Esophagus squamous epithelium (tissue), 5 donors: ENCODE measurements at places on chromosomes 6 and 20. TPM values are rescaled to one million over a fixed set of nuclear protein-coding genes. Genes with fewer than 3 reads are reported as not detected.

- no peak for DNase-seq
Observed at GRCh38 chr20:2132461-2132901, 30.9 kb downstream of the STK35 start.

DNA sequence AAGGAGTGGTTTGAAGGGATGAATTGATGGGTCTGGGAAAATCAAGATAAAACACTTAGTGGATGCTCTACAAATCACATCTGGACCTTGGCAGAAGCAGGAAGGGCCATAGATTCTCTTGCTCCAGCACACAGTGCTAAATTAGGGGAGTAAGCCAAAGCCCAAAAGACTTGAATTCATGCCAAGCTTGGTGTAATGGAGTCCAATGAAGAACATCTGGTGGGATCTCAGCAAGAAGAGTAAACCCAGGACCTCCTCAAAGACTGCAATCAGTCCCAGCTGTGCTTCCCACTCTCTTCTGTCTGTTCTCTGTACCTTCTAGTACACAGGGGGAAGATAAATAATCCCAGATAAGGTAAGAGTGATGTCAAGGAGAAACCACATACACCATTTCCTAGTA is 683.4 kb downstream of the RNF144B start:
- DNase-seq, result no peak

- DNase-seq, result no peak
Observed at GRCh38 chr6:108966251-108966650, 118.0 kb downstream of the ARMC2 start.

DNA sequence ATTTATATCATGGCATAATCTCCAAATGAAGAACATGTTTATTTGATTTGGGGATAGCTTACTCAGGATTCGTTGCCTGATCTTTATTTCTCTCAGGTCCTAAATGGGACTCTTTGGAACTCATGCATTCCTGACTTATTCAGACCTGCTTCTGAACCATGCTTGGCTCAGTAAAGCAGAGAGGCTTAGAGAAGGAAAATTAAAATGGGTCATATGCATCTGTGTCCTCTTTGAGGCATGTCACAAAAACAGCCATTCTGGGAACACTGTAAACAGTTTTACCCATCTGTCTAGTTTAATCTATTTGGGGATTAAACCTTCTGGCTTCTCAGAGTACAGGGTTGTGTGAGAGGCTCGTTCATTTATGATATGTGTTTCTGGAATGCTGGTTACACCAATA is 1017.3 kb downstream of the KIF16B start:
- no peak for DNase-seq

DNA sequence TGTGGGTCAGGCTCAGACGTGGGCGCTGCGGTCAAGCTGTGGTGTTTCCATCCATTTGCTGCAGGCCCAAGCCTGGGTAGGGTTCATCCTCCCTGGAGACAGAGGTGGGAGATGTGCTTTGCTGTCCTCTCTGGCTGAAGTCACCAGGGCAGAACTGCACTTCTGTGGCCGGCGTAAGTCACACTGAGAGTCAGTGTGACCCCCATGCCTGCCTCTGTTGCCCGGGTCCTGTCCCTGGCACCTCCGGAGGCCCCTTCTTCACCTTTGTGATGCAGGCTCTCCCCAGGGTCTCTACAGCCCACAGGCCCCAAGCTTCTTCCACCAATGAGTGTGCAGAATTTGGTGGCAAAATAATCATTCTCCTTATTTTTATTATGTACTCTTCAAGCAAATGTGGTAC is 53.8 kb upstream of the DACT2 start:
- no peak for DNase-seq

DNA sequence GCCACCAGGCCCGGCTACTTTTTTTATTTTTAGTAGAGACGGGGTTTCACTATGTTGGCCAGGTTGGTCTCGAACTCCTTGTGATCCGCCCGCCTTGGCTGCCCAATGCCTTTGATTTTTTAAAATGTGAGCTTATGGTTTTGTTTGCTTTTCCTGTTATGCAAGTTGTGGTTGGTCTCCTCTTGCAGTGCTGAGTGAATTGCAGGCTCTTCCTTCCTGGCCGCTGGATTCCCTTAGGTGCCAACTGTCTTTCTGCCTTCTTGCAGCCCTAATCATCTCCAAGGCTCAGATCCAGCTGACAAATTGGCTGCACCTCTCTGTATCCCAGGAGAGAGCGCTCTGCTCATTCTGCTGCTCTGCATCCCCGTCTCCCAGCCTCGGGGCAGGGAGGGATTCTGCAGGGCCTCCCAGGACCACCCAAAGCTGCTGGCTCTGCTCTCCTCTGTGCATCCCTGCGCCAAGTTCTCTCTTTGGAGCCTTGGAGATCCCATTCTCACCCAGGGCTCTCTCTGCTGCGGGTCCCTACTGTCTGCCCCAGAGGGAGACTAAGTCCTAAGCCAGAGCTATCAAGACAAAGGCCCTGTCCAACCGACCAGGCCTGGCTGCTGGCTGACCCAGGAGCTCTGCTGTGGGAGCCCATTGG is 14.1 kb upstream of the EMILIN3 start:
- DNase-seq, result no peak

DNA sequence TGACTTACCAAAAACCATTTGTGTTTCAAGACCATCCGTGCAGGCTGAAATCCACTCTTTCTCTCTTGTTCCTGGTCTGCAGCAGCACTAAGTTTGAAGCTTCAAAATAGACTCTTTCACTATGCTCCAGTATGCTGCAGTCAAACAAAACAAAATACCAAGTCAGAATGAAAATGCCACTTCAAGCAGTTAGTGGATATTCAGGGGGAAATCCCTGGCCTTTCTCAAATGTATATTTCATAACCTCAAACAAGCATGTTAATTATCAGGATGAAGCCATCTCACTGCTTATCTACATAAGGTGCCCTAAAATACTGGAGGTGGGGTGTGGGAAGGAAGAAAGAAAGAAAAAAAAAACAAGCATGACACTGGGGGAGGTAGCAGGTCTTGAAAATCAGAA is 103.5 kb downstream of the ATXN1 start:
- no peak for DNase-seq

- DNase-seq, result no peak
Observed at GRCh38 chr6:138182939-138183789, 21.4 kb downstream of the ARFGEF3 start.

GRCh38 chr20:14142964-14143627 is 147.8 kb downstream of the MACROD2 start:
- no peak for DNase-seq

DNA sequence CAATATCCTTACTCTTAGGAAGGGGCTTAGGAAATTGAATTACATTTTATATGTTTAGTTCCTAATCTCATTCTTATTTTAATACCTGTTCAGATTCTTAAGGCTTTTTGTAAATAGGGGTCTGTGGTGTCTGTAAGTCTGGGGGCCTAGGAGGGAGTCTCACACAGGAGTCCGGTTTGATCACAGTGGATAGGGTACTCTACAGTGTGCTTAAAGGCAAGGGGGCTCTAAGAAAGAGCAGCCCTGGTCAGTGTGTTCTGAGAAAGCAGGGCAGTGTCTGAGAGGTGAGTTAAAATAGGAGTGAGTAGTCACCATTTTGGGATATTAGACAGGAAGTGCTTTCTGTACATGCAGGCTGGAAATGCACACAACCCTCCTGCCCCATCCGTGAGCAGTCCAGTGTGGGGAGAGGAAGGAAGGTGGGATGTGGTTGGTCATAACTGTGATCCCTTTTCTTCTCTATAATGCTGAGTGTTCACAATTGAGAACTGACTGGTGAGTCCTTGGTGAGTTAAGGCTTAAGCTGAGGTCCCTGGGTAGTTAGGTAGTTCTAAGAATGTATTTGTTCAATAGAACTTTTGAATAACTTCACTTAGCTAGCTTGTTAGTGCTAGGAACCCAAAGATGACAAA is 50.0 kb downstream of the CDKAL1 start:
- no peak for DNase-seq

DNA sequence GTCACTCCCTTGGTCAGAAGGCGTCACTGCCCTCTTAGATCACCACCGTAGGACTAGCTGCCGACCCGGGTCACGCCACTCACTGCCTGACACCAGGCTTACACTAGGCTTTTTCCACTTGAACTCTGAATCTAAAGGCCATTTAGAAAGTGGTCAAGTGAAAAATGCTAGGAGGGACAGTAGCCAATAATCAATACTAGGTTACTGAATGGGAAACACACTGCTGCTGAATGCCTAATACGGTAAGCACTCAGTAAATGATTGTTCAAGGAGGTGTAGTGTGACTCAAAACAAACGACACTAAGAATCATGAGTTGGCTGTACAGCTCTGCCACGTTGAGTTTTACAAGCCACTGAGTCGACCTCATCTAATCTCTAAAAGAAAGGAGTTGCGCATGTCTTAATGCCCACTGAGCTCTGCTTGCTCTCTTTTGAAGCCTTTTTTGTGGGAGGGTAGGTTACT is 760 bp upstream of the IBTK start:
- DNase-seq, result no peak

- no peak for DNase-seq
Observed at GRCh38 chr6:30769853-30770524, 25.6 kb upstream of the IER3 start.

DNA sequence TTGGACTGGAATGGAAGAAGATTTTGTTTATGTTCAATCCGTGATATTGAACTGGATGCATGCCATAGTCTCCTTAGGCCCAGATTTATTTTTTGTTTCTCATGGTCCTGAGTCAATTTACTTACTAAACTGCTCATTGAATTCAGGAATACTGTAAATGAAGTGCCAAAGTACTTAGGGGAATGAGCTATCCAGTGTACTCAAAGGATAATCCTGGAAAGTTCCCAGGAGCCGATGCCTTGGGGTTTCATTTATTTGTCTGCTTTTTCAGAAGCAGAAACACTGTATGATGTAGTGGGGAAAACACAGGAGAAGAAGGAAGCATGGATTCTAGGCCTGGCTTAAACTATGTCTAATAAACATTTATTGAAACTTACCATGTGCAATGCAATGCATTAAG is 56.1 kb upstream of the THEMIS start:
- DNase-seq, result no peak

GRCh38 chr20:11926292-11926998 is 8.8 kb downstream of the BTBD3 start:
- DNase-seq, result no peak

GRCh38 chr6:106557837-106558236 is 71.5 kb downstream of the RTN4IP1 start:
- no peak for DNase-seq

DNA sequence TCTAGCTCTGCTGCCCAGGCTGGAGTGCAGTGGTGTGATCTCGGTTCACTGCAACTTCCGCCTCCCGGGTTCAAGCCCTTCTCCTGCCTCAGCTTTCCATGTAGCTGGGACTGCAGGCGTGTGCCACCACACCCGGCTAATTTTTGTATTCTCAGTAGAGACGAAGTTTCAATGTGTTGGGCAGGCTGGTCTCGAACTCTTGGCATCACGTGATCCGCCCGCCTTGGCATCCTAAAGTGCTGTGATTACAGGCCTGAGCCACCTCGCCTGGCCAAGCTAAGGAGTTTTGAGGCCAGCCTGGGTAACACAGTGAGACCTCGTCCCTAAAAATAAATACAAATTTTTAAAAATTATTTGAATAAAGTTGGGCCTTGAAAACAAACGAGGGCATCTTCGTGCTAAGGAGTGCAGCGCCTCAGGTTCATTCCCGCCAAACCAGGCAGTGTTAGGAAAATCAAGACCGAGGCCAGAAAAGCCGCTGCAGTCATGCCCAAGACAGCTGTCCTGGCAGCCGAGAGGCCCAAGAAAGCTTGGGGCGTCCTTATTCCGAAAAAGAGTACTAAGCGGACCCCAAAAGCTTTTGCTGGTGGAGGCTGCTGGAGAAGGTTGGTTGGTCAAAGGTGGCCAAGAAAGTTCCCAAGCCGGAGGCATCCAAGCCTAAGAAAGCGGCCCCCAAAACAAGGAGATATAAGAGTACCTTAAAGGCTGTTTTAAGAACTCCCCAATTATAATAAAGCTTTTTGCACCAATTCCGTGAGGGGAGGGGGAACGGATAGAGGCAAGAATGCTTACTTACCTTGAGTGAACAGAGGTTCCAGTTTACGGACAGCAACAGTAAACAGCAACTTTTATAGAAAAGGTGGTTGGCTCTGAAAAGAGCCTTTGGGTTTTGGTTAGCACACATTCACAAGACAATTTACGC is 109.0 kb downstream of the HFE start:
- DNase-seq, result no peak

DNA sequence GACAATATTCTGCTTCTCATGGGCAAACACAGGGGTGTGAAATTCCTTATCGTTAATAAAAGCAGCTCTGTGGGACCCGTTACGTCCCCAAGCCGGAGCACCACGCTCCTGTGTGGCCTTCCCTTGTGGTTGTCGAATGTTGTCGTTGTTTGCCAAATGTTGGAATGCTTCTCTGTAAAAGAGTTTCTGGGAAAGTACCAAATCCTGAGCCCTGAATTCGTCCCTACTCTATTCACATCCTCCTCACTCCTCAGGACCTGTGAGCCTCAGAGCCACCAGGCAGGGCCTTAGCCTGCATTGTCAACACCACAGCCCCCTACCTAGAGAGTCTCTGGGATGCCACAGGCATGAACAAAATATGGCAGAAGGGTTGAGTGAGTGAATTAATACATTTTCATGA is 64.0 kb downstream of the THBS2 start:
- DNase-seq, result no peak

GRCh38 chr6:121823437-121823851 is 388.0 kb downstream of the GJA1 start:
- no peak for DNase-seq

GRCh38 chr6:80094017-80094416 is 12.5 kb upstream of the BCKDHB start:
- no peak for DNase-seq

DNA sequence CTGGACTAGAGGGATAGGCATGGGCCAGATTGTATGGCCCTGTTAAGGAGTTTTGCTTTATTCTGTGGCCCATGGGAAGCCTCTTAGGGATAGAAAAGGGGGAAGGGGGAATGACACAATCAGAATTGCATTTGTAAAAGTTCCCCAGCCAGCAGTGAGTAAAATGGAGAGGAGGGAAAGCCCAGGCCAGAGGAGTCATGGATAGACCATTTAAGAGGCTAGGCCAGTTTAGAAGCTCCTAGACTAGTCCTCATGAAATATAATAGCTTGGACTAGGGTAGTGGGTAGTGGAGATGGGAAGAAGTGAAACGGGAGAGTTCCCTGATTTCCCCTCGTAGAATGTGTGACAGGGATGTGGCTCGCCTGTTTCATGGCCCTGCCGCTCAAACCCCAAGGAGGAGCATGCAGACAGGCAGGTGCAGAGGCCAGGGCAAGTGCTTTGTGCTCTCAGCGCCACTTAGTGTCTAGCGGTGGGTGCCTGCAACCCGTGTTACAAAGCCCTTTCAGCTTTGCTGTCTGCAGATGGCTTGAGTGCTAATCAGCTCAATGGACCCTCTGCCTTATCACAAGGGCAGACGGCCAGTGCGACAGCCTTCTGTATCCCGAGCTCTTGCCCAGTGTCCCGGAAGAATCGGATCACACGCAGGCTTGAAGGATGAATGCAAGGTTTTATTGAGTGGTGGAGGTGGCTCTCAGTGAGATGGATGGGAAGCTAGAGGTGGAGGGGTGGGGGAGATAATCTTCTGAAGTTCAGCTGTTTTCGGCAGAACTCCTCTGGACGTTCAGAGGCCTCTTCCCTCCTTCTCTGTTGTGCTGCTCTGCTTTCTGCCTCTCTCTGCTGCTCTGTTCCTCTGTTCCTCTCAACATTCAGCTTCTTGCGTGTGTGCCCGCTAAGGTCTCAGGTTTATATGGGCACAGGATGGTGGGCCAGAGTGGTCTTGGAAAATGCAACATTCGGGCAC is 141.1 kb downstream of the CEP57L1 start:
- no peak for DNase-seq

The SOX18 gene
- total RNA-seq, result 4.5 TPM

The MICAL1 gene
- 11.9 TPM for total RNA-seq

The JPH2 gene
- total RNA-seq, result 8.9 TPM

The MUC21 gene
- total RNA-seq, result 322 TPM

The TFB1M gene
- total RNA-seq, result 11.2 TPM

The ESR1 gene
- 1.1 TPM for total RNA-seq

The CCM2L gene
- 0.80 TPM for total RNA-seq

The MICA gene
- total RNA-seq, result 10.1 TPM

The SOBP gene
- total RNA-seq, result 1.8 TPM

The BHLHE23 gene
- total RNA-seq, result not detected
